ENCODE measurements at places on chromosomes 1 and 21.

DNA sequence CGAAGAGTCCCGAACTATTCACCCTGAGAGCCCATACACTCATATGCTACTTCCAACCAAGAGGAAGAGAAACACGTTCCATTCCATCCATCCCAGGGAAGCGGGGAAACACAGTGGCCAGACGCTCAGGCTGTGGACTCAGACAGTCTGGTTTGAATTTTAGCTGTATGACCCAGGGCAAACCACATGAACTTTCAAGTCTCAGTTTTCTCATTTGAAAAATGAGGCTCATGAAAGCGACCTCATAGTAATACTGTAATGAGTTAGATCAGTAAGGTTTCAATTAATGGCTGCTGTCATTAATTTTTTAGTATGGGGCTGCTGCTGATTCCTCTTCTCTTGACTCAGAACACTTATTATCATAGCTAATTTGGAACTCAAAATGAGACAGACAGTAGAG is 1.5 kb downstream of the FCRL4 start:
- no peak for DNase-seq

GRCh38 chr1:200542162-200542561 is 78.4 kb downstream of the KIF14 start:
- no peak for DNase-seq

GRCh38 chr1:181257117-181257516 is 168.6 kb downstream of the IER5 start:
- DNase-seq = no peak

DNA sequence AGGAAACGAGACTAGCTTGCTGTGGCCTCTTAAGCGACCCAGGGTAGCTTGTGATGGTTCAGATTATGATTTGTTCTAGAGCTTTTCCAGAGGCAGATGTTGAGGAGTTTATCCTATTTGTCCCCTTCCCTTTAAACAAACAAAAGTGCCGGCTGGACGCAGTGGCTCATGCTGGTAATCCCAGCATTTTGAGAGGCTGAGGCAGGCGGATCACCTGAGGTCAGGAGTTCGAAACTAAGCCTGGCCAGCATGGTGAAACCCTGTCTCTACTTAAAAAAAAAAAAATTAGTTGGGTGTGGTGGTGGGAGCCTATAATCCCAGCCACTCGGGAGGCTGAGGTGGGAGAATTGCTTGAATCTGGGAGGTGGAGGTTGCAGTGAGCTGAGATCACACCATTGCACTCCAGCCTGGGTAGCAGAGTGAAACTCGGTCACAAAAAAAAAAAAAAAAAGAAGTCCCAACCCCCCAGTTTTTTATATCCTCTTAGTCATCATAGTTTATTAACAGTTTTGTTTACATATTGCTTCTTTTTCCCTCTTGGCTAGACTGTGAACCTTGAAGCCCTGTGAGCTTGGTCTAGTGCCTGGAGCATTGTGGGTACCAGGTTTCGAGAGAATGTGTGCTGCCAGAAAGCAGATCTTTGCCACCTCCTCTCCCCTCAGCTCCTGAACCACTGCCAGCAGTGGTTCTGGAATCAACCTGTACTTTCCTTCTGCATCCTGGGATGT is 29.8 kb downstream of the MAPKAPK2 start:
- no peak for DNase-seq

- DNase-seq = no peak
These were observed 580 bp downstream of the DVL1 start for GRCh38 chr1:1348420-1349255.

- DNase-seq = no peak
These were observed 1.1 kb downstream of the SLC5A9 start for GRCh38 chr1:48223366-48224240.

- DNase-seq = no peak
These were observed 28.2 kb upstream of the RGL1 start for GRCh38 chr1:183776731-183777130.

GRCh38 chr1:115158181-115158580 is 68.9 kb upstream of the TSPAN2 start:
- DNase-seq = no peak

- no peak for DNase-seq
These were observed 3.4 kb upstream of the AGO3 start for GRCh38 chr1:35927472-35927871.

GRCh38 chr1:6621429-6622391 is 3.0 kb upstream of the THAP3 start:
- DNase-seq = no peak

GRCh38 chr1:45621501-45621836 is 2.4 kb downstream of the CCDC17 start:
- no peak for DNase-seq

- DNase-seq = no peak
These were observed 32.3 kb upstream of the PRDM2 start for GRCh38 chr1:13667691-13668090.

Measured in activated CD4-positive, alpha-beta T cell treated with anti-CD3 and anti-CD28 coated beads, Interleukin-2, Interleukin-6, amounts not matched to agents 100 ng/mL and 50 ng/mL, durations not matched to agents 16 hours and 8 hours (primary cell).